ENCODE measurements at places on chromosomes 16 and 17.

- DNase-seq = no peak
Observed at GRCh38 chr17:5068236-5068635, 10.0 kb upstream of the ZFP3 start.

DNA sequence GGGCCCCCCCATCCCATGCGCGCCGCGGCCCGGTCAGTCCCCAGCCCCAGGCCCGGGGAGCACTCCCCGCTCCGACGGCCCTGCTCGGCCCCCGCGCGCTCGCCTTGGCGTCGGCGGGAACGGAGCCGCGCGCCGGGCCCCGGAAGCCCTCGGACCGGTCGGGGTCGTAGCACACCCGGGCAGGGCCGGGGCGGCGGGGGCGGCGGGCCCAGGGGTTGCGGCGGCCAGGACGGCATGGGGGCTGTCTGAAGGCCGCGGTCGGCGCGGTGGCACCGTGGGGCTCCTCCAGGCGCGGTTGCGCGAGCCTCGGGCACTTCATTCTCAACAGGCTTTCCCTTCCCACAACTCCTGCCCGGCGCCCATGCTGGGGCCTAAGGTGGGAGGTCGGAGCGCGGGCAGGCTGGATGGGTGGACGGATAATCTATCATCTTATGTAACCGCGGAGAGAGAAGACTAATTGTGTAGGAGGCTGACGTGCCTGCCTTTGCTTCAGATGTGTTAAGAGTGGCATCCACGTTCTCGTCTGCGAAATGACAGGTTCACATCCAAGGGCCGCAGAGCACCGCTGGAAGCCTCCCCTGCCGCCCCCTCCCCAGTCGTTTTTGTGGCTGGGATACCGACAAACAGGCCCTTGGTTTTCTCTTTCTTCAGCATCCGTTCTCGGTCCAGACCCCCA is 708 bp downstream of the BAIAP2 start:
- DNase-seq = no peak

- DNase-seq = peak; percentile 48
Observed at GRCh38 chr17:49556223-49556943, 19.3 kb upstream of the NXPH3 start.

- DNase-seq = no peak
Observed at GRCh38 chr16:13902677-13903076, 17.3 kb upstream of the ERCC4 start.

GRCh38 chr16:17683281-17683680 is 212.5 kb upstream of the XYLT1 start:
- no peak for DNase-seq

All from DMS79 treated with DMSO at 0.1 percent for 48 hours (cell line).